Activated CD4-positive, alpha-beta T cell treated with anti-CD3 and anti-CD28 coated beads for 48 hours (primary cell): ENCODE measurements at places on chromosomes 5 and 9.

GRCh38 chr9:82354279-82354659, 365.7 kb downstream of the SPATA31D1 start:
- no peak for DNase-seq

- DNase-seq: no peak
Measured at GRCh38 chr5:38465702-38466423, 90.6 kb downstream of the LIFR start.

GRCh38 chr5:57902095-57902494, 419.5 kb upstream of the ACTBL2 start:
- DNase-seq: no peak

- no peak for DNase-seq
Measured at GRCh38 chr5:55535199-55535905, 588 bp upstream of the PLPP1 start.

- no peak for DNase-seq
Measured at GRCh38 chr5:111636736-111637135, 120.3 kb downstream of the NREP start.

DNA sequence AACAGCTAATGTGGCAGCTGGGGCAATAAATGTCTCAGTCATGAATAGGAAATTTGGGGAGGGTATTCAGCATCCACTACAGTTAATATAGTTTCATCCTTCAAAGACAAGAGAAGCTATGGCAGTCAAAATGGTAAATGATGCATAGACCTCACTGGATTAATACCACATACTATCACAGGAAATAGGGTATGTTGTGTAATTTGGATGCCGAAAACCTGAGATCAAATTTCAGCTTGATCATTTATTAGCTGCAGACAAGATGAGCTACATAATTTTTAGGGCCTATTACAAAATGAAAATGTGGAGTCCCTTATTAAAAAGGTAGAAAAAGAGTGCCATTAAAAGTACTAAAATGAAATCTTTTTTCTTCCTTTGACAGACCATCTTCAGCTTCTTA, 112.6 kb upstream of the MTAP start:
- DNase-seq: no peak
